ENCODE measurements at places on chromosomes 7 and 10.

- DNase-seq, result no peak
Observed at GRCh38 chr10:33256458-33256857, 78.0 kb downstream of the NRP1 start.

DNA sequence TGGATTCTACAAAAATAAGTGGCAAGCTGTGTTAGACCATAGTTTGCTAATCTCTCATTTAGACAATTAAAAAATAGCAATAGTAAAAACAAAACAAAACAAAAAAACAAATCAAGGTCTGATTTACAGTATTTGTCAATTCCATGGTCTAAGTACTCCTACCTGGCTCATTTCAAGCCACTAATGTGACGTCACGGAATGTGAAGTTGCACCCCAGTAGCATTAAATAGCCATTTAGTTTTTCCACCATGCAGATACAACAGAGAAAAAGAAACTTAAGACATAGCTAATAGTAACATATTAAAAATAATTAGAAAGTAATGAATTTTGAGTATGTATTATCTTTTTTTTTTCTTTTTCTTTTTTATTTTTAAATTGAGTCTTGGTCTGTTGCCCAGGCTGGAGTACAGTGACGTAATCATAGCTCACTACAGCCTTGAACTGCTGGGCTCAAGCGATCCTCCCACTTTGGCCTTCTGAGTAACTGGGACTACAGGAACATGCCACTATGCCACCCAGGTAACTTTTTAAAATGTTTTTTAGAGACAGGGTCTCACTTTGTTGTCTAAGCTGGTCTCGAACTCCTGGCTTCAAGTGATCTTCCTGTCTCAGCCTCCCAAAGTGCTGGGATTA lies 101.2 kb downstream of the MKX start:
- no peak for DNase-seq

- DNase-seq, result no peak
Observed at GRCh38 chr10:3477683-3478082, 305.1 kb upstream of the PITRM1 start.

GRCh38 chr7:85730012-85730411 lies 543.2 kb upstream of the SEMA3D start:
- no peak for DNase-seq

DNA sequence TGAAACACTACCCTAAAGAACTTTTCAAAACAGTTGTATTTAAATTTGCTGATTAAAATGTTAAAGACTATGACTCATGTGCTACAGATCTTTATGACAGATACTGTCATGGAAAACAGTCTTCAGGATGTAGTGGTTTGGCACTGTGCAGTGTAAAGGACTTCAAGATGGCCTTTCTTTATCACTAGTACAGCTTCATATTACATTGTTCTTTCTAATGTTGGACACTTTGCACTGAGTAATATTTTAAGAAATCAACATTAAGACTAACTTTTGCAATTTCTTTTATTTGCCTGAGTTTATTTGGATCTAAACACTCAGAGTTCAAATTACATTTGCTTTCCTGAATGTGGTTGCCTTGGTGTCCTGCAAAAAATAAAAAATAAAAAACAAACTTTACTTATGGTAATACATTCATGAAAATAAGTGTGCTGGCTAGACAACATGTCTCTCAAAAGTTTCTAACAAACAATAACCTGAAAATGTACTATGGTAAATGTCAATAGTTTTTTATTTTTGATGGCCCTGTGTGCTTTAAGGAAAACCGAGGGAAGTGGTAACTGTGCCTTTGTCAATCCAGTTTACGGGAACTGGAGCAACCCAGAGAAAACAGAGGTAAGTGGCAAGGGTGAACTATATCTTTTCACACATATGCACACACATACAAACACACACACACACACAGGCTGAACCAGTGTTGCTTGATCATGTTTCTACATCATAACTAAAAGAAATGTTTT lies 85.9 kb upstream of the PLXDC2 start:
- no peak for DNase-seq

- DNase-seq, result peak; percentile 23
Observed at GRCh38 chr7:30159698-30160143, 24.9 kb downstream of the MTURN start.

DNA sequence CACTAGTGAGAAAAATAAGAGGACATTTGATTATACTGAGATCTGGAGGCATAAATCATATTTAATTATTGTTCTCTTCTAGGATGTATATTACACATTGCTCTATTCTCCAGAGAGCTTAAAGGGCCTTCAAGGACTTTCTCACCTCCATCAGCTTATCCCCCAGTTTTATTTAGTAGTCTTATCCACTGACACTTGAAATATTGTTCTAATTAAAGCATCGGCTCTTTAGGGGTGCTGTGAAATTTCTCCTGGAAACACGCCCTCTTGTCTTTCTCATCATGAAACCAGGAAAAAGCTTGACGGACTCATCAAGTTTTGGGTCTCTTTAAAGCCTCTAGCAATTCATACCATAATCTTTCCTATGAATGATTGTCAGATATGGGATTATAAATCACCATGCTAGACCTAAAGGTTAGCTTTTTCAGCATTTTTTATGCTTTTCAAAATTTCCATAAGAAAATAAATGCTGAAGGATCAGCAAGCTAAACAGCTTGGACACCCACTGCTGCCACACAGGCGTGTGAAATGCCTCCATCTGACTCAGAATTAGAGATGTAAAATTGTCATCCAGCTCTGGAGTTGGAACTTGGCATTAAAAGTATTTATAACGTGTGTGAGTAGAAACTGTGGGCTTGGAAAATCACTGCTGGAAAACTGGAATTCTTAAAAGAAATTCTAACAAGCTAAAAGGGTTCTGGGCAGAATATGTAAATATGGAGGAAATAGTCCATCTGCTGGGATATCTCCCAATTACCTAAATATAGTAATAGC lies 216.3 kb downstream of the CHRM2 start:
- no peak for DNase-seq

- no peak for DNase-seq
Observed at GRCh38 chr7:47591655-47592572, 10.0 kb upstream of the TNS3 start.

DNA sequence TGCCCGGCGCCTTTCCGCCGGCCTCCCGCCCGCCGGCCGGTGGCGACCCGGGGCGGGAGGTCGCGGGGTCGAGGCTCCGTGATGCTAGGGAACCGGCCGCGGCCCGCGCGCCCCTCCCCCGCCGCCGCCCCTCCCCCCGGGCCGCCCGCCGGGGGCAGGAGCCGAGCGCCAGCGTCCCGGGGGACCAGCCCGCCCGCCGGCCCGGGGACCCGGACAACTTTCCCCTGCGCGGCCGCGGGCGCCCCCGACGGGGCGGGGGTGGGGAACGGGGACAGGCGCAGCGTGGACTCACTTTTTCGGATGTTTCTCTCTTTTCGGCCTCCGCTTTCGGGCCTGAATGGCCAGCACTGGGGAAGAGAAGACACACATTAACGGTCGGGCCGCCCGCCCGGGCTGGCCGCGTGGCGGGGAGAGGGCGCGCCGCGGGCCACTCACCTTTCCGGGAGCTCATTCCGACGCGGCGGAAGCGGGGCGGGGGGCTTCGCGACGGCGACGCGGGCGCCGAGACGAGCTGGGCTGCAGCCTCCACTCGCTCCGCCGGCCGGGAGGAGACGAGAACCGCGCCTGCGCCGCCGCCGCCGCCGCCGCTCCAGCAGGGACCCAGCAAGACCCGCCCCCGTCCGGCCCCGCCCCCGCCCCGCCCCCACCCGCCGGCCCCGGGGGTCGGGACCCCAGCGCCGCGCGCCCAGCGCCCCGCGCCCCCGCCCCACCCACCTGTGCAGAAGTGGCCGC lies at the start of gene SRPK2:
Gene SRPK2, minus strand, starts transcription at position 566 of the 732 bp plus-strand sequence.
- peak; percentile 78 for DNase-seq

GRCh38 chr7:101240226-101241014 lies 2.8 kb upstream of the CLDN15 start:
- no peak for DNase-seq

GRCh38 chr10:22368981-22369380 lies 23.7 kb downstream of the SPAG6 start:
- no peak for DNase-seq

DNA sequence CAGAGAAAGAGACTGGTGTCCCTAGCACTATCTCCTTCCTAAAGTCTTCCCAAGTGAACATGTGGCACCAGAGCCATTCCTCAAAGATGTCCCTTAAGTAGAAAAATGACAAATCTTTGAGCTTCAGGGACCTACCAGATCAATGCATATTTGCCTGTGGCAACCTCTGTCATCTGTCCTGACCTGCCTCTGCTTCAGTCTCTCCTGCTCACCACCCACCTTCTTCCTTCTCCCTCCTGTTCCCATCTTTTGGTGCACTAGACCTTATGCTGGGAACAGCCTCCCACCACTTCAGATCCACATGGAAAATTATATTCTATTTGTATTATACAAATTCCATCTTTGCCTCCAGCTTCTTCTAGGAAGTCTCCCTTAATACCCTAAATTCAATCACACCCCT lies 386.4 kb downstream of the PLXNA4 start:
- no peak for DNase-seq

- DNase-seq, result no peak
Observed at GRCh38 chr7:150716368-150716767, at the start of gene GIMAP1. TSS of gene GIMAP1 (plus strand) at chr7:150716613. CDS start at chr7:150719048, 2,435 bp downstream.

DNA sequence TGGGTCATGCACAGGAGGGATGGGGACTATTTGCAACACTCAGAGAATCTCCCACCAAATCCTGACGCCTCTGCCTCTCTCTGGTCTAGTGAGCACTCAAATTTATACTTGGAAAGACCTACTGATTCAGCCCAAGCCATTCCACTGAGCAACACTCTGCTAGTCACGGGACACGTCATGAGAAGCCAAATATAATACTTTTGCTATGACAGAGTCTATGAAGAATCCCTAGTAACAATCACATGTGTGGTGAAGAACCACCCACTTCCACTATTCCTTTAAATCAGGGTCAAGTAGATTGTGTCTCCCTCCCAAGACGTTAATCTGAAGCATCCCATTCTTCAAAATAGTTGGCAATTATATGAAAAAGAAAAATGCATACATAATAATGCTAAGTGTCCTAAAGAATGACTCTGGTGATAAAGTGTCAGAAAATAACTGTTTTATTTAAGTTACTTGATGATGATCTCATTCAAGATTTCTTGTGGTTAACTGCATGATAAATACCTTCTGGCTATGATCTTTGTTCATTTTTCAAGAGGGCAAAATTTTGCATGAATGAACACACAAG lies 28.5 kb downstream of the CHCHD3 start:
- DNase-seq, result no peak

DNA sequence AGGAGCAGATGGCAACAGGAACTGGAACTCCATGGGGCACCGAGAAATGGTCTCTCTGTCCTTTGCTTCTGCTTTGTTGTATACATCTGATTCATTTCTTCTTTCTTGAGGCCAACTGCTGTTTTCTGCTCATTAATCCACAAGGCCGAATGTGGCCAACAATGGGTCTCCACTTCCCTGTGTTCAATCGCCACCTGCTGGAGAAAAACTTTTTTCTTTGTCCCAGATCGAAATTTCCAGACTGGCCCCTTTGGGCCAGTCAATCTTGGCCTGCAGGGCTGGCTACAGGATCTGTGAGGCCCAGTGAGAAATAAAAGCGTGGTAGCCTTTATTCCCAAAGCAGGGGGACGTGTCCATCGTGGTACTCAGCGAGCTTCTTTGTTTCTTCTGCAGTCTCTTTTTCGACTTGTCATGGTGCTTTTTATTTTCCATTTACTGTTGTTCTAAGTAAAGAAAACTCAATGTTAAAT lies 58.8 kb downstream of the PARP12 start:
- peak; percentile 24 for DNase-seq

DNA sequence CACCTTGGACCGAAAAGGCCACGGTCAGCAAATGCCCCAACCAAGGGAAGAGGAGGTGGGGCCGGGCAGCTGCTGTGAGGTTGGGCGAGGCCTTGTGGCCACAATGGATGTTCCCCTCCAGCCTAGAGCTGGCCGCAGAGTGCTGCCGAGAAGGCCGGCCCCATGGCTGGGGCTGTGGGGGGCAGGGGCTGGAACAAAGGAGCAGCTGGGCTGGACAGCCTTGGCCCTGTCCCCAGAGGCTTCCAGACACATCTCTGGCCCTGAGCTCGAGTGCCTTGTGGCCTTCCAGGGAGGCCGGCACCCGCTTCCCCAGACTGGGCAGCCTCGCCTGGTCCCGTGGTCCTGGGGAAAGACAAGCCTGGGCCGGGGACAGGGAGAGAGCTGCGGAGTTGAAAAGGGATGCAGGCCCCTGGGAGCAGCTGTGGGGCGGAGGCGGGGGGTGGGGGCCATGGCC lies 88.0 kb downstream of the PDGFA start:
- DNase-seq, result no peak

DNA sequence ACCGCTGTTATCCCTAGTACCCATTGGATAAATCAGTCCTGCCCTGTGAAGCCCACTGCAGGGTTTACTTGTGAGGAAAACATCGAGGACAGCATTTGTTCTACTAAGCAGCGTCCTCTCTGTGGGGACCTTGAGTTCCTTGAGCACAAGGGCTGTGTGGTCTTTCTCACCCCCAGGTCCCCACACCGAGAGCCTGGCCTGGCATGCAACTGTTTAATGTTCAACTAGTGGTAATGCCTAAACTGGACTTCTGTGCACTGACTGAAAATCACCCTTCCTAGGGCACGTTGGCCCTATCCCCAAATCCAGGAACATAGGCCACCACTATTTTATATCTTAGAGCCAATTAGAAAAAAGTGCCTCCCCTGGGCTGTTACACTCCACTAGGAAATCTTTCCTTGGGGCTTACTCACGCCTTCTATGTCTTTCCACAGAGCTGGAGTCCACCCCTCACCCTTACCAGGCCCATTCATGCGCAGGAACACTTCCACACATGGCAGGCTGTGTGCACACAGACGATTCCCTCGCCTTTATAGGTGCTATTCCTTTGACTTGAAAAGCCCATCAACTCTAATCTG lies 1.7 kb upstream of the TMEM213 start:
- no peak for DNase-seq

DNA sequence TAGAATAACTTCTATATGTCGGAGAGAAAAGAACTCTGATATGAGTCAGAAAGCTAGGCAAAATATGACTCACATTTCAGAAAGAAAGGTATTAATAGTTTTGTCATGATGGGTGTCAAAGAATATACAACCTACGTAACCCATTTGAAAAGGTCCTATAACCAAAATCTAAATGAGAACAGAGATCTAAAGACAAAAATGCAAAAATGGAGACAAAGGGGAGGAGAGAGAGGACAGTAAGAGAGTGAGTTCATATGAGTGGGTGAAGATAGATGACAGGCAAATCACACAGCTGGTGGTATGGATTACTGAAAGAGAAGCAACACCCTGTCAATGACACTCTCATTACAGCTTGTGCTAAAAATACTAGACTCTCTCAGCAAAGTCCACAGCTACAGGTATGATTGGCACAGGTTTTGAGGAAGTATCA lies 25.6 kb downstream of the ANKMY2 start:
- no peak for DNase-seq

GRCh38 chr10:11189582-11190376 lies 172.1 kb downstream of the CELF2 start:
- no peak for DNase-seq
